ENCODE measurements at places on chromosomes 4 and X.

DNA sequence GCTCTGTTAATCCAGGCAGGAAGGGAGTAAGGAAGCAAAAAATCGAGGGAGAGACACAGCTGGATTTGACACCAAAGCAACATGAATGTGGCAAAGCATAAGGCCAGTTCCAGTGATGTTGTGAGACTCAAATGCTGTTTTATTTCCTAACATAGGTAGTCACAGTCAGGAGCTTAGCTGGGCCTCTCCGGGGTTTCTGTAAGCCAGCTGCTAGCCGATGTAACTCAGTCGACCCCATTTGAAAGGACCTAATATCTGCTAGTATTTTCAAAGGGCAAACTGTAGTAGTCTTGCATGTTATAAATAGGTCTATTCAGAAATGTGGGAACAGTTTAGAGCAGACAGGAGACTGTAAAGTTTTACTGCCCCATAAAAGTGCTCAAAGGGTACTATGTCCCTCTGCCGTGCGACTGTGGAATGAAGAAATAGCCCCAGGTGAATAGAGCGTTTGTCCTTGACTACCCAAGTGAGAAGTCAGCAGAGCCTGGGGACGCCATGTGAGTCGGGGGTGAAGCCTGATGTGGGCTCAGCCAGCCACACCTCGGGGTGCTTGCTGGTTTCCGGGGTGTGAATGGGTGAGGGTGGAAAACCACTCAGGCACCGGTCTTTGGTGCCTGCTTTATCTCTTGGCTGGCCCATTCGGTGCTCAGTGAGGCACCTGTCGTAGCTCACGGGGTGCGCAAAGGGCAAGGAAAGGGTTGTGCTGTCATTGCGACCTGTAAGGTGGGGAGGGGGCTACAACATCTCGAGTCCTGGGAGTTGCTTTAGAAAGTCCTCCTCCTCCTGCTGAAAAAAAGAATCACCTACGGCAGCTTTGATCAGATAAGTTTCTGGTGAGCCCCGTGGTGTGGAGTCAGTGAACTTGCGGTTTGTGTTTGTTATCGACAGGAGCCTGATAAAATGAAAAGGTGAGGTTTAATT lies 745 bp downstream of the TRIM2 start:
- H3K4me3 ChIP-seq, result peak overlapping the region; percentile 63
- no peaks in the 10 kb centered on the region for H3K27me3 ChIP-seq
- DNase-seq, result peak; percentile 71
- no peaks in the 10 kb centered on the region for H3K36me3 ChIP-seq
- H3K4me1 ChIP-seq, result peaks cover 18% of the 10 kb centered on the region

DNA sequence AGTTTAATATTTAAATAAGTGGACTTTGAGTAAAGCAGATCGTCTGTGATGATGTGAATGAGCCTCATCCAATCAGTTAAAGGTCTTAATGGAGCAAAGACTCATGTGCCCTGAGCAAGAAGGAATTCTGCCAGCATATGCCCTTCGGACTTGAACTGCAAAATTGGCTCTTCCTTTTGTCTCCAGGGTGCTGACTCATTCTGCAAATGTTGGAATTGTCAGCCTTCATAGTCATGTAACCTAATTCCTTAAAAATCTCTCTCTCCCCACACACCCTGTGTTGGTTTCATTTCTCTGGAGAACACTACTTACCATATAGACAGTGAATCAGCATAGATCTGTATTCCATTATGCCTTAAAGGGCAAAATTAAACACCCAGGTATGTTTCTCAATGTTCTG lies 609.8 kb upstream of the GALNTL6 start:
- H3K4me3 ChIP-seq, result no peak overlapping the region
- no peak for DNase-seq
- H3K27ac ChIP-seq, result no peak overlapping the region
- H3K27me3 ChIP-seq, result no peaks in the 10 kb centered on the region
- no peaks in the 10 kb centered on the region for H3K36me3 ChIP-seq
- no peaks in the 10 kb centered on the region for H3K4me1 ChIP-seq

DNA sequence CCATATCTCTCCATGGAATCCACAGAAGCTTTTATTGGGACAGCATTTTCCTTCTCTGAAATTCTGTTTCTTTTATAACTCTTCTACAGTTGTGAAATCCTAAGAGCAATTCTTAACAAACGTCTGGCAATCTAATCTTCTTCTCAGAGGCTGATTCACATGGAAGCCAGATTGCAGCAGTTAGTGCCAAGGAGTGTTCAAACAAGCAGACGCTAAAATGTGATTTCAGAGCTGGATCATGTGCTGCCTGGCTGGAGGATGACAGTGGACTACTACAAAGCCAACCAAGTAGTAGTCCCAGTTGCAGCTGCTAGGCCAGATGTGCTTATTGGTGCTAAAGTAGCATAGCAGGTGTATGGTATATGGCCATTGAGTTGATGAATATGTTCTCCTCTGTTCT lies 27.7 kb upstream of the GLRB start:
- no peaks in the 10 kb centered on the region for H3K27me3 ChIP-seq
- H3K27ac ChIP-seq, result no peak overlapping the region
- no peak for DNase-seq
- no peaks in the 10 kb centered on the region for H3K4me1 ChIP-seq

- no peak overlapping the region for H3K27ac ChIP-seq
- H3K4me1 ChIP-seq, result peaks cover 9% of the 10 kb centered on the region
- H3K36me3 ChIP-seq, result no peaks in the 10 kb centered on the region
- H3K27me3 ChIP-seq, result no peaks in the 10 kb centered on the region
- no peak for DNase-seq
These were observed 126.9 kb upstream of the GPRIN3 start for GRCh38 chr4:89434364-89434988.

DNA sequence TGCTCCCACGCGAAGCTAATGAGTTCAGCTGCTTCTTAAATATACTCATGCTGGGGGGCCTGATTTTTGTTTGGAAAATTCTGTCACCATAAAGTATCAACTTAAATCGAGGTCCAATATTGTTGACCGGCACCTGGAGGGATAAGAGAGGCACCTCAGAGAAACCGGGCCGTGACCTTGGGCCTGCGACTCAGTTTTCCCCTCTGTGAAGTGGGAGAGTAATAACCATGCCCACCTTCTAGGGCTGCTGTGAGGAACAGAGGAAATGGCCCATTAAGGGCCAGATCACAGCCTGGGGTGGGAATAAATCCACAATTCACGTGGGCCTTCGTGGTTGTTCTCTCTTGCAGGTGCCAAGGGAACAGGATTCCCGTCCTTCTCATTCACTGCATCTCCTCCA lies 39.4 kb downstream of the ZBTB49 start:
- H3K36me3 ChIP-seq, result no peaks in the 10 kb centered on the region
- H3K27ac ChIP-seq, result no peak overlapping the region
- H3K4me3 ChIP-seq, result no peak overlapping the region
- H3K27me3 ChIP-seq, result no peaks in the 10 kb centered on the region

- H3K36me3 ChIP-seq, result no peaks in the 10 kb centered on the region
- no peaks in the 10 kb centered on the region for H3K4me1 ChIP-seq
- peaks cover 27% of the 10 kb centered on the region for H3K27me3 ChIP-seq
- no peak overlapping the region for H3K4me3 ChIP-seq
- no peak for DNase-seq
These were observed 50.0 kb upstream of the TBC1D9 start for GRCh38 chr4:140806163-140806562.

DNA sequence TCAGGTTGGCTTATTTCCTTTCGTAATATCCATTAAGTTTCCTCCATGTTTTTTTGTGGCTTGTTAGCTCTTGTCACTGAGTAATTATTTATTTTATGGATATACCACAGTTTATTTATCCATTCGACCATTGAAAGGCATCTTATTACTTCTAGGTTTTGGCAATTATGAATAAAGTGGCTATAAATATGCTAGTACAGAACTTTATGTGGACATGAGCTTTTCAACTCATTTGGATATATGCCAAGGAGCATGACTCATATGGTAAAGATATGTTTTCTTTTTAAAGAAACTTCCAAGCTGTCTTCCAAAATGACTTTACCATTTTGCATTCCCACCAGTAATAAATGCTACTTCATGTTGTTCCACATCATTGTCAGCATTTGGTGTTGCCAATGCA lies 803.6 kb downstream of the GLUD2 start:
- H3K27ac ChIP-seq, result no peak overlapping the region
- H3K36me3 ChIP-seq, result no peaks in the 10 kb centered on the region
- no peaks in the 10 kb centered on the region for H3K4me1 ChIP-seq
- no peaks in the 10 kb centered on the region for H3K27me3 ChIP-seq
